ENCODE measurements at places on chromosomes 6 and 20.

DNA sequence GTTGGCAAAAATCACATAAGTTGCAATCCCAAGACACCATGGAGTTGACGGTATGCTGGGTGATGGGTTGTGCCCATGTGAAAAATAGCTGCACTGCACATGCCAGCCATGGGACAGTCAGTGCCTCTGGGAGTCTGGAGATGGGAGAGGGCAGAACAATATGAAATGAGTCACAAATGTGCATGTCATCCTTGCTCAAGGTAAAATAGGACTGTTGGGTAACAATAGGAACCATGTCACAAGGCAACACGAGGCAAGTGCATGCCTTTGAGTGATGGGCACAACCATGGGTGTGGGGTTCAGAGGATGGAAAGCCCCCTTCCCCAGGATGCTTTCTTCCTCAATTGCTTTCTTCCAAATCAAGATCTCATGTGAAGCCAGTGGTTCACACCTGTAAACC lies 70.5 kb upstream of the PIM1 start:
- DNase-seq = no peak

GRCh38 chr6:170449835-170450753 lies 103.0 kb downstream of the PSMB1 start:
- no peak for DNase-seq

GRCh38 chr6:130929036-130929678 lies 102.0 kb downstream of the SMLR1 start:
- no peak for DNase-seq

DNA sequence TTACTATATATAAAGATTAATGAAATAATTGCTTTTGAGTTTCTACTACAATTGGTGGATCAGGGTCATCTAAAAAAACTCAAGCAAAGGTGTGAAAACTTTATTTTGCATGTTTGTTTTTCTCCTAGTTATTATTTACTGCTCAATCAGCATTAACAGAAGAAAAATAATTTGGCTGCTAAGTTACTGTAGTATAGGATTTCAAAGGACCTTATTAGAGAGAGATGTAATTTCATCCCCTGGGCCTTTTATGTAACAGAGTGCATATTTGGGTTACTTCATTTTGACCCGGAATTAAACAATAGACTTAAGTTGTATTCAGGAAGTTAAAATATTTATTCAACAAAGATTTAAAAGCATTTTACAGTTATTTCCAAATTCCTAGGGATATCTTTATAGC lies 49.8 kb downstream of the EYA4 start:
- DNase-seq = no peak

GRCh38 chr6:3312604-3313231 lies 54.0 kb downstream of the PSMG4 start:
- no peak for DNase-seq

DNA sequence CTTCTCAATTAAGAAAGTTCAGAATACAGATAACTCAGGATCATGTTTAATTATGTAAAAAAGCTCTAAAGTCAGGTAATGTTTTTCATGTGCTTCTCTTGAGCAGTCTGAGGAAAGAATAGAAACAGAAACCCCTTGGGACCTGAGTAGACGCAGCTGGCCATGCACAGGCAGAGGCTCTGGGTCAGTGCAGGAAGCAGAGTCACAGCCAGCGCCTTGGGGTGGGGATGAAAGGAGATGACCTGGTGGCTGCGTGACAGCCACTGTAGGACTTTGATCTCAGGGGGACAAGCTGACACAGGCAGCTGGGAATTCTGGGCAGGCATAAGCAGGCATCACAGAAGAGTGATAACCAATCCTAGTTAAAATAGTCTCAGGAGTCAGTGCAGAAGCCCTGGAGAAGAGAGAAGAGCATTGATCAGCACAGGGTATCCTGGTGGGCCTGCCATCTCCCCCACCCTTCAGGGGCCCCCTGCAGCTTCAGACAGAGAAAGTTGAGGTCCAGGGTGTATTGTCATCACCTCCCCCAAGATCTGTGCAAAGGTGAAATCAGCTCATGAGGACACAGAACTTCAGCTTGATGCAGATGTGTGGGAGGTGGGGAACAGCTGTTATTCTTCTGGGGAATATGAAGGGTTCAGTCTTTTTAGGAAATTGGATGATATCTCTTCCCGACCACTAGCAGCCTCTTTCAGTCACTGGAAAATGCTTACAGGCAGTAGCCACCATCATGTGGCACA lies 6.4 kb downstream of the HLA-DQB1 start:
- no peak for DNase-seq

DNA sequence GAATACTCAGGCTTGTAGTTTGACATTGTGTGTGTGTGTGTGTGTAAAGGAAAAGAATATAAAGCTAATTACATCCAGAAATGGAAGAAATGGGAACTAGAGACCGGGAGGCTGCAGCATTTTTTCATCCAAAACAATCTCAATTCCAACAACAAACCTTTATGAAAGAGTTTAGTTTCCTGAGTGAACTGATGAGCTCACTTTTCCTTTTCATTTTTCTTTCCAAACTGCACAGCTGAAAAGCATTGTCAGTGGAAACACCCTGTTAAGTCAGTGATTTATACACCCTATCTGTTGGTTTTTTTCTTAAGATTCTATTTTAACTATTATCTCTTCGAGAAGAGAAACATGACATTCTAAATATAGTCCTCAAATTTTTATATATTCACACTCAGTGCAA lies 130.9 kb downstream of the RFPL4B start:
- no peak for DNase-seq

GRCh38 chr6:4138186-4138585 lies 2.8 kb upstream of the ECI2 start:
- no peak for DNase-seq

DNA sequence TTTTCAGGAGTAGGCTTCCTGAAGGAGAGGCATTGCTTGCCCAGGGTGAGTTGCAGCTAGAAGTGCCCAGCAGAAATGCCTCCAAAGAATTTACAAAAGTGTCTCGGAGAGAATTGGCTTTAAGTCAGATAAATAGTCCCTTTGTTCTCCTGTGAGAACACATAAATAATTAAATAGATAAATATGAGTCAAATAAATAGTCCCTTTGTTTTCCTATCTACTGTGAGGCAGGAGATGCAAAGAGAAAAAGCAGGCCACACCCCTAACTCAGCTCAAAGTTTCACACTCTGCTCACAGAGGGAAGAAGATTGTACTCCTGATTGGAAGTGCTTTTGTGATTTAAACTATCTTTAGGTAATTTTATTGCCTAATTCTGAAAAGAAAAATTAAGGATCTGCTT lies 180.7 kb upstream of the PRSS16 start:
- no peak for DNase-seq

DNA sequence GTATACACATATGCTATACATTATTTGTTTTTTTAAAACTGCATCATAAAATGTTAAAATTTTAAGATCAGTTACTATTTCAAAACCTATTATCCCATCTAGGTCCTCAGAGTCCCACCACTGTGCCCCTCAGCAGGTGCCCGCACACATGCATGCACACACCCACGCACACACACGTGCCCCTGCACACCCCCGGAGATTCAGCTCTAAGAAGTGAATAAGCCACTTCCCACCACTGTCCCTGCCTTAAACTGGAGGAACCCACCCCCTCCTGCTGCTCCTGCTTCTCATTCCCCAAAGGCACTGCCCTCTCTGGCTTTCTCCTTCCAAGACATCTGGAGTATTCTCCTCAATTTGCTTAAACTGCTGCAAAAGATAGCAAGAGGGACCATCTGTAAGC lies 5.4 kb upstream of the FAM210B start:
- DNase-seq = no peak

- DNase-seq = no peak
These were observed 29.2 kb downstream of the B4GALT5 start for GRCh38 chr20:49684335-49684997.

DNA sequence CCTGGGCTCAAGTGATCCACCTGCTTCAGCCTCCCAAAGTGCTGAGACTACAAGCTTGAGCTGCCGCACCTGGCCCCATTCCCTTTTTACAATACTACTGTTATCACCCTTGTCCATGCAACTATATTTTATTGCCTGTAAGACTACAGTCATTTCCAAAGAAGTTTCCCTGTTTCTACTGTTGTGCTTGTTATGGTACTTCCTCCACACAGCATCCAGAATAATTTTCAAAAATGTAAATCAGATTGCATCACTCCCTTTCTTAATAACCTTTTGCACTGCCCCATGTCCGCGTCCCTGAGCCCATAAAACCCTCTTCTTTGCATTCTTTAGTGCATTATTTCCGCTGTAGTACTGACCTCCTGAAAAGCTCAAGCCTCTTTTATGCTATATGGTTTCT lies 128.9 kb upstream of the AKIRIN2 start:
- no peak for DNase-seq

GRCh38 chr20:32751702-32752457 lies 8.6 kb upstream of the COMMD7 start:
- DNase-seq = no peak

- no peak for DNase-seq
These were observed 57.4 kb downstream of the ARHGAP40 start for GRCh38 chr20:38658879-38659596.

DNA sequence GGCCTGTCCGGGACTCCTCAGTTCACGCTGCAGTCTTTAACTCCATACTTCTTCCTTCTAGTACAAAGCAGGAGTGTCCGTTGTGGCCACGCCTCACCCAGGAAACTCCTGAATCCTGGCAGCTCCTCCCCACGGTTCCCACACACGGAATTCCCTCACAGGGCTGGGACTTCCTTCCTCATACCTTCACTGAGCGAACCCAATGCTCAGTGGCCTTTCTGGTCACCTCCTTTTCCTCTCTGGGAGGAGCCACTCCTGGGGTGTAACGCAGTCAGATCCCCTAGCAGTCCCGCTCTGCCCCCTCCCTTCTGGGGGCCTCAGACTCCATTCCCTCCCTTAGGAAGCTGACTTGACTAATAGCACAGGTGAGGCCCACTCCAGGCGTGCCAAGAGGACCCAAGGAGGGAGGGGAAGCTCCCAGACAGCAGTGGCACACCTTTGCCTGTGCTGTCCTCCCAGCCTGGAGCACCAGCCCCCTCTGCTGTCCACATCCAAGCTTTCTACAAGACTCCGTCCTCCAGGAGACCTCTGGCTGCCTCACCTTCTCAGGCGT lies at the start of gene SLC52A3:
Gene SLC52A3, minus strand, starts transcription at position 75 of the 553 bp plus-strand sequence. CDS start 2,726 bp downstream, outside the sequence.
- no peak for DNase-seq

DNA sequence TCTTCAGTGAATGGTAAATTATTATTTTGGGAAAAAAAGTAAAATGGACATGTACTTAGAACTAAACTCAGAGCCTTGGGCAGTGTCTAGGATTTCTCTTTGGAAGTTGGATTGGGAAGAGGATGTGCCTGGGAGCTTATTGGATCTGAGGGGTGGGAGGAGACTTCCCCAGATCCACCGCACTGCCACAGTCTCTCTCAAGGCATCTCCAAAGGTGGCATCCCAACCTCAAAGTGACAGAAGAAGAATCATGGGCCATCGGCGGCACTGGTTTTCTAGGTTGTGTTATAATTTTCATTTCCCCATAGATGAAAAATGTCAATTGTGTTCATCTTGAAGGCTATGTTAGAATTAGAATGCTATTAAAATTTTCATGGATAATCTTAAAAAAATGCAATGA lies 66.8 kb upstream of the CD93 start:
- no peak for DNase-seq

GRCh38 chr20:15491575-15491974 lies 1081.7 kb downstream of the KIF16B start:
- no peak for DNase-seq

DNA sequence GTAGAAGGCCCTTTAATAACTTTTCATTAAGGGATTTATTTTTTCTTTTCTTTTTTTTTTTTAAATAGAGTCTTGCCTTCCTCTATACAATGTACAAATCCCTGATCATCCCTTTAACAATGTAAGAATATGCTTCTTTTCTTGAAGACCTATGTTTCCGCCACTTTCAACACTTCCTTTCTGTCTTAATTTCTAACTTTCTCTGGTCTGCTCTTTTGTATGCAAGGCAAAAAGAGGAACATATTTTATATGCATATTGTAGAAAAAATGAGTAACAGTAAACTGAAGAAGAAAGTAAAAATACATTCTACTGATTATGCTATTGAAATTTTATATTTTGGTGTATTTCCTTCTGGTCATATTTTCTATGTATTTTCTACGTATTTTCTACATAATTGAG lies 484.7 kb downstream of the TFAP2B start:
- no peak for DNase-seq

- DNase-seq = no peak
These were observed 48.0 kb downstream of the DST start for GRCh38 chr6:56594699-56595098.

GRCh38 chr6:170024940-170025339 lies 265.9 kb downstream of the DLL1 start:
- no peak for DNase-seq

DNA sequence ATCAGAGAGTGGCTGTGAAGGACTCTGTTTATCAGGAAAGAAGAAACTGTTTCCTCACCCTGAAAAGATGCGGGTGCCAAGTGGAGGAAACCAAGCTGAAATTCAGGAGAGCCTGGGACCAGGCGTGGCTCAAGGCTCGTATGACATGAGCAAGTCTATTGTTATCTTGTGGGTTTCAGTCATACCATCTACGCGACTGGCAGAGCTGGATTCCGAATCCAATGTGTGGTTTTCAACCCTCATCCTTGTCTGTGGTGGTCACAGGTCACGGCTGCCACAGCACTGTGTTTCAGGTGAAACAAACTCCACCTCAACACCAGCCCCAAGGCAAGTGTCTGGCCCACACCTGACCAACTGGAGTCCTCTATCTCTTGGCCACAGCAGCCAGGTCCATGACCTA lies 9.1 kb downstream of the MC3R start:
- DNase-seq = no peak

DNA sequence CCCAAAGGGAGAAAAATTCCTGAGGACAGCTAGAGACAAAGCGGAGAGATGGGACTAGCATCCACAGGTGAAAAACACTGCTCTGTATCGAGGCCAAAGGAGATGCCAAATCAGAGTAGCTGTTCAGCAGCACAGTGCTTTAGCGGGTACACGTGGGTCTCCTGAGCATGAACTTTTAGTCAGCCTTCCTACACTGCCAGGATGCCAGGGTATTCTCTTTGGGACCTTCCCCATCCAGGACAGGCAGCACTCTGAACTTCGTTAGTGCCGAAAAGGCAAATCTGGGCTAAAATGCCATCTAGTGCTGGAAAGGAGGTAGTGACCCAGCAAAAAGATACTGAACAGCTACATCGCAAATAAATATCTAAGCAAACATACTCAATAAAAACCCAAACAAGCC lies 64.9 kb downstream of the C6orf58 start:
- DNase-seq = no peak

Data from activated T-cell treated with anti-CD3 and anti-CD28 coated beads for 4 hours (primary cell).